GM12864 (cell line): ENCODE measurements at places on chromosomes 13 and 19.

DNA sequence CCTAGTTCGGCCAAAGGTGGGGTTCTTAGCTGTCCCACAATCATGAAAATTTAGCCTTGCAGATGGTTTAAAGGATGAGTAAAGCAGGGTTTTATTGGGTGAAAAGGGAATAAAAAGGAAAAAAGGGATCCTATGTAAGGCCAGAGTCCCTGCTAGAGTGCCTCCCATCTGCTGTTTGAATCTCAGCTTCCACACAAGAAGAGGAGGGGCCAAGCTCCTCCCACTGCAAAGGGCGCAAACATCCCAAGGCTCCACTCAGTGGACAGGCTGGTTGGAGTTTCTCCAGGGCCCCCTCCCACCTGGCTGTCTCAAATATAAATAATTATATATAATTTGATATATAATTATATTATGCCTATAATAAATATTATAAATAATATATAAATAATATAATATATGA is 1272.1 kb upstream of the PCDH20 start:
- no peak for DNase-seq

GRCh38 chr13:28872427-28873176 is 52.5 kb downstream of the MTUS2 start:
- no peak for DNase-seq

GRCh38 chr19:58182577-58182988 is 278 bp upstream of the ZNF274 start:
- DNase-seq: no peak

GRCh38 chr13:102693776-102694175 is 1.1 kb downstream of the METTL21C start:
- no peak for DNase-seq

GRCh38 chr13:21637296-21637695 is 33.3 kb upstream of the MICU2 start:
- no peak for DNase-seq

DNA sequence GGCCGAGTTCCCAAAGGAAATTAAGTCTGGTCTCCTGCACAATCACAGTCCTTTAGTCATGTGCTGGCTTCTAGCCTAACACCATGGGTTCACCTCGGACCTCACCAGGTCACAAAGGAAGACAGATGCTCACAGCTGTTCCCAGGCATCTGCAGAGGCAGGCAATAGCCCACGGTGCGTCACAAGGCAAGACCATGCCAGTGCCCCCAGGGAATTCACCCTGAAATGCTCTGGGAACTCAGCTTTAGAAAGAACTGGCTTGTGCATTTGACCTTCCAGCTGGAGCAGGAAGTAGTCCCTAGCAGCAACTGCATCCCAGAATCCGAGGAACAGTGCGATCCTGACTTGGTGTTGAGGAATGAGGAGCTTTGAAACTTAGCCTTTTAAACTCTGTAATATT is 96.8 kb upstream of the WASF3 start:
- no peak for DNase-seq

DNA sequence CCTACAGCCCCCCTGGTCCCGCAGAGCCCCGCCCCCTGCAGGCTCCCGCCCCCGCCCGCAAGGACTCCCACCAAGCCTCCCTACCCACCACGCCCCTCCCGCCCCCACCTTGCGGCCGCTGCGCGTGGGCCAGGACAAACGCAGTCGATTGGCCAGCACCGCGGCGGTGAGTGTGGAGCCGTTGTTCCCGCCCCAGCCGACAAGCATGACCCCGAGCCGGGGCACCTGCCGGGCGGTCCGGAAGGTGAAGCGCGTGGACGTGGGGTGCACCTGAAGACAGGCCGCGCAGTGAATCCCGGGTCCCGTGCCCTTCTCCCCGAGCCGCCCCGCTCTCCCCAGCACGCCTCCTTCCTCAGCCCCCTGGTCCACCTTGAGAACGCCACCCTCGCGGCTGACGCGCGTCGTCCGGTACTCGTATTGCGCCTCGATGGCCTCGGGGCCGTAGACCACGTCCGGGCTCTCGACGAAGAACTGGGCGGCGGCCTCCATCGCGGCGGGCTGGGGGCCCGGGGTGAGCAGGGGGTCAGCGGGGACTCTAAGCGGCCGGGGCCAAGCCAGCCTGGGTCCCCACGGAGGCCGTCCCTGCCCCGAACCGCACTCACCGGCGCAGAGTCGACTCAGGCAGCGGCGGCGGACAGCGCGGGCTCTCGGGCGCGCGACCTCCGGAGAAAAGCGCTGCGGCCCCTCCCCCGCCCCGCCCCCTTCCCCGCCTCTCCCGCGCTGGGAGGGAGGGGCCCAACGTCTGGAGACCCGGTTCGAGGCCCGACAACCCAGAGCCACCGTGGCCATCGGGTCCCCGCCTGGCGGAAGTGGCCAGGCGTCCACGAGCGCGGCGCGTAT is at the start of gene ISYNA1:
ISYNA1 (minus strand) TSS at position 643 of the 840 bp plus-strand sequence; CDS start at position 489, 154 bp downstream.
- no peak for DNase-seq

DNA sequence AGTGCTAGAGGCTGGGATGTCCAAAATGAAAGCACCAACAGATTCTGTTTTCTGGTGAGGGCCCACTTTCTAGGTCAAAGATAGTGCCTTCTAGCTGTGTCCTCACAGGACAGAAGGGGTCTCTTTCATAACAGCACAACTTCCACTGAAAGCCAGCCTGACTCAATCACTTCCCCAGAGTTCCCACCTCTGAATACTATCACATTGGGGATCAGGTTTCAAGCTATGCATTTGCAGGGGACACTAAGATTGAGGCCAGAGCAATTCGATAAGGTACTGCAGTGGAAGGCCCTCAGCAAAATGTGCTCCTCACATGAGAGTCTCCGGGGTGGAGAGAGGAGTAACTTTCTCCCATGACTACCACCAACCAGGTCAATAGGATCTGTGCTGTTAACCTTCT is 1501.5 kb downstream of the EFNB2 start:
- DNase-seq: no peak

GRCh38 chr19:35432911-35433310 is 15.1 kb upstream of the FFAR2 start:
- no peak for DNase-seq

- DNase-seq: no peak
Observed at GRCh38 chr19:1873524-1874473, 10.4 kb upstream of the KLF16 start.

DNA sequence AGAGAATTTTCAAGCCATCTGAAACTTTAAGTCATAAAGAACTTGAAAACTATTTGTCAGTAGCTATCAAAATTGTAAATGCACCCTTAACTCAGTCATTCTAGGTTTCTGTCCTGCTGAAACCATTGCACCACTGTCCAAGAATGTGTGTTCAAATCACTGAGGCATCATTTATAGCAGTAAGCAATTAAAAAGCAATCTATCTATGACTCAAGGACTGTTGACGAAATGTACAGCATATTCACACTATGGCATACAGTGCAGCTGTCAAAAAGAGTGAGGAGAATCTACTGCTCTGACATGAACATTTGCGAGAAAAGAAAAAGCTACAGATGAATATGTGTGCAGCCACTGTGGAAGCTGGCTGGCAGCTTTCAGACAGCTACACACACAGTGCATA is 71.2 kb downstream of the ING1 start:
- no peak for DNase-seq

DNA sequence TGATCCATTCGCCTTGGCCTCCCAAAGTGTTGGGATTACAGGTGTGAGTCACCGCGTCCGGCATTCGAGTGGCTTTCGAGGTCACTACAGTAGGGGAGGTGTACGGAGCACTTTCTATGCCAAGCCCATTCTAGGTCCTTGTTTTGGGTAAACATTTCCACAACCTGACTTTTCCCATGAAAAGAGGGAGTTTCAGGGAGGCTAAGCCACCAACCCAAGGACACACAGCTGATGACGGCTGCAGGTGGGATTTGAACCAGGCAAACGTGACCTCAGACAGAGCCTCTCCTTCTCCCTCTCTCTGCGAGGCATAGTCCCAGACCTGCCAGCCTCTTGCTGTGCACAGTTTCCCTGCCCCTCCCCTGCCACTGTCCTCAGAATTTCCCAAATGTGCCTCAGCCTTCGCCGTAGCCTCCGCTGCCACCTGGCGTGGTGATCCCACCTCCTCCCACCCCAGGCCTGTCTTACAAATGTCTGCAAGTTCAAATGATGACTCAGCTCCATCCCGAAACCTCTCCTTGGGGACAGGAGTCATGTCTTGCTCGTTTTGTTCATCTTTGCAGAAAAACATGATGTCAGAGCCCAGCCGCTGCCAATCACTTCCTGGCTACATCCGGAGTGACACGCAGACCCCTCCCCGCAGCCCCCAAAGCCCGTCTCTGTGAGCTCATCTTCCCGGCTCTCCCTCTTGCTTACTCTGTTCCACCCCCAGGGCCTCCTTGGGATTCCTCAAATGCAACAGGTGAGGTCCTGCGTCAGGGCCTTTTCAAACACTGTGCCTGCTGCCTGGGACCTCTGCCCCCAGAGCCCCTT is 6.6 kb upstream of the GADD45B start:
- no peak for DNase-seq

GRCh38 chr13:31545616-31546015 is 193.7 kb upstream of the RXFP2 start:
- DNase-seq: no peak

- no peak for DNase-seq
Observed at GRCh38 chr13:76730220-76730619, 156.0 kb downstream of the KCTD12 start.

GRCh38 chr19:45820413-45821102 is 5.5 kb upstream of the RSPH6A start:
- DNase-seq: no peak

DNA sequence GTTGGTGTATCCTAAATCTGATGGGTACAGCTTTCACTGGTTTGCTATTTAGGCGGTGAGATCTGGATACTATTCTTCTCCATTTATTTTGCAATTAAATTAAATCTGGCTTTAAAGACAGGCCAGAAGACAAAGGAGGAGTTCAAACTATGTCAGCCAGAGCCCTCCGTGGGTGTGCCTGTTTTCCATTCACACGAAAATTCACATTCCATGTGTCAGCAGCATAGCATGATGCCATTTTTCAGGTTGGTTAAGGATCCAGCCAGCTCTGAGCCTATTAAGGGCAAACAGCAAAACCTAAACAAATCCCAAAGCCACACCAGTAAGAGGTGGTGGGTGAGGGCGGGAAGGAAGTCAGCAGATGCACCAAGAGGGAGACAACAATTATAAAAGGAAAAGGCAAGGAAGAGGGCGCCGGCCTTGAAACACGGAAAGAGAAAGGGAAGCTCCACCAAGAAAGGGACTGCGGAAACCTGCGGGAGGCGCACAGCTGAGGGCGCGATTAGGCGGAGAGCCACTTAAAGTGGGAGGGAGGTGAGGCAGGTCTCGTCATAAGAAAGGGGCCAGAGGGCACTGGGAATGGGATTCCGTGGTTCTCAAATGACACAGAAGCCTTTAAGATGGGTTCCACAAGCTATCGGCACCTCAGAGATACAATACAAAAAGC is 43.0 kb downstream of the CARS2 start:
- DNase-seq: no peak

DNA sequence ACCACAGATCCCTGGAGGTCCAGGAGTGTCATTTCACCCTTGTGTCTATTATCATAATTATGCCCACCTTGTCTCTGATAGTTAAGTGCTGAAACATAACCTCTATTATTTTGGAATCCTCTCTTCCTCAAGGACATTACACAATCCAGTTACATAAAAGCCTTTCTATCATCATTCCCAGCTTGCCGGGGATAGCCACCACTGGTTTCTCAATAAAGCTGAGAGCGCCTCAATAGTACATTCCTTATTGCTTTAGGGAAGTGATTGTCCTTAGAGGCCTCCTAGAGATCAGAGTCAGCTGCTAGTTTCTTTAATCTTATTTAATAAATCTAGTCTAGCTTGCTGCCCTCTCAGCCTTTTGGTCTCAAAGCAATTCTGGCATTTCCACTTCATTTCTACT is 490.0 kb upstream of the ATXN8OS start:
- no peak for DNase-seq

GRCh38 chr13:49140910-49141611 is 79.1 kb upstream of the MLNR start:
- no peak for DNase-seq

DNA sequence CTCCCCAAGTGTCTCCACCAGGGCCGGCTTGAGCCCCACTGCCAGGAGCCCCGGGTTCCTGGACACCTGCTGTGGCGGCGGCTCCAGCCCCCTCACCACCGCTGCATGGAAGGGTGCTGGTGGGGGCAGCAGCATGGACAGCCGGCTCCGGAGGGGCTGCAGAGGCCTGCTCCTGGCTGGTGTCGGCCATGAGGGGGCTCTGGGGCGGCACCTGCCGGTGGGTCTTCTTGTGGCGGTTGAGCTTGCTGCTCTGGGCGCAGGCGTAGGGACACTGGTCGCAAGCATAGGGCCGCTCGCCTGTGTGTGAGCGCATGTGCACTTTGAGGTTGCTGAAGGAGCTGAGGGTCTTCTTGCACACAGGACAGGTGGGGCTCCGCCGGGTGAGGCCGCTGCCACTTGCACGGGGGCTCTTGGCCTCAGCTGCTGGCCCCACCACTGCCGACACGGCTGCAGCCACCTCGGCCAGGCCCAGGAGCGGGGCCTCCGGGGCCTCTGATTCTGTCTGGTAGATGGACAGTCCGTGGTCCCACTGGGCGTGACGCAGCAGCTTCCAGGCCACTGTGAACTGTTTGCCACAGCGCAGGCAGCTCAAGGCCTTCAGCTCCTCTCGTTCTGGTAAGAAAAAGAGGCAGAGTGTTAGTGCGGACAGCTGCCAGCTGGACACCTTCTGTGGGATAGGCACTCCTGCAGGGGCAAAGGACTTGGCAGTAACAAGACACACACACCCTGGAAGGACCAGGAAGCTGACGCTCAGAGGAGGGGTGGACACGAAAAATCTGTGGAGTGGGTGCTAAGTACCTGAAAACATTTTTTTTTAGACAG is 4.1 kb downstream of the ZNF296 start:
- no peak for DNase-seq

DNA sequence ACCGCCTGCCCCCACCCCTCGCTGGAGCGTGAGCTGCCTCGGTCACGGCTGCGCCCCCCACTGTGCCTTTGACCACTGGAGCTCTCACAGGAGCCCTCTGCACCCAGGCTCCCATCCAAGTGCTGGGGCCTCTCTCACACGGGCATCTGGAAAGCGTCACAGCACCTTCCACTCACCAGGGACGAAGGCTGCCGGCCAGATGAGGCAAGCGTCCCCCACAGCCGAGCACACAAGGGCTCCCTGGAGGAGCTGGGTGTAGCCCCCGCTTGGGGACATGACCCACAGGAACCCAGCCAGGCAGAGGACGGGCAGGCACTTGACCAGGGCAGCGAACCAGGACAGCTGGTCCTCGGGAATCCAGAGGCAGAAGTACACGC is 560 bp downstream of the TMEM86B start:
- no peak for DNase-seq

- DNase-seq: no peak
Observed at GRCh38 chr13:80921971-80922370, 581.0 kb upstream of the SPRY2 start.

- DNase-seq: no peak
Observed at GRCh38 chr19:17543986-17544385, 11.5 kb upstream of the COLGALT1 start.
